ENCODE measurements at places on chromosomes 11 and 22.

DNA sequence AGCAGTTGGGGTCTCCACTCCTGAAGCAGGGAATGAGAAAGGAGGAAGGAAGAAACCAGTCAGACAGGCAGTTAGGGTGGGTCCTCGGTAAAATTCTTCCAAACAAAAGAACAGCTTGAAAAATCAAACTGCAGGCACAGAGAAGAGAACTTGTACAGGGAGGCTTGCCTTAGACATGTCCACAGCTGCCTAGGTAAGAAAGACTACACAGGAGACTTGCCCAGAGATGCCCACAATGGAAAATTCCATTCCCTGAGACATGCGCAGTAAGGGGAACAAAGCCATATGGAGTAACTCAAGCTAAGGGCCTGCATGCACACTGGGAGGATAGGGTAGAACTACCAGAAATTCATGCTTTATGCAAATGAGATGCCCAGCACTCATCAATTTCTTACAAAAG lies 9.8 kb downstream of the KCNJ11 start:
- no peak for DNase-seq

GRCh38 chr11:6566704-6567370 lies 36.6 kb downstream of the RRP8 start:
- DNase-seq = no peak

DNA sequence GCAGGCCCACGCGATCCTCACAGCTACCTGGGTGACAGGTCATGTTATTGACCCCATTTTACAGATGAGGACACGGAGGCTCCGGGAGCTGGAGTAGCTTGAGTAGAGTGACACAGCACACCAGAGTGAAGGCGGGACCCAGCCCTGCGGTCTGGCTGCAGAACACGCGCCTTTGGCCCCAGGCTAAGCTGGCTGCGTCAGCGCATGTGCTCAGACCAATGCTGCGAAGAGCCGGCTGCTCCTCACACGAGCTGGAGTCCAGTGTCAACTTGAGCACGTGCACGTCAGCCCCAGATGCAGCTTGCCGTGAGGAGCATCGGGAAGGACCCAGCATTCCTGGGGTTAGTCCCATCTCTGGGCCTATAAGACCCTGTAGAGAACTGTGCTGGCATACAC lies 49.9 kb downstream of the SCUBE1 start:
- DNase-seq = no peak

GRCh38 chr11:24543771-24544170 lies 46.9 kb downstream of the LUZP2 start:
- peak; percentile 6 for DNase-seq

- no peak for DNase-seq
Observed at GRCh38 chr11:46827995-46828394, 18.1 kb downstream of the CKAP5 start.

DNA sequence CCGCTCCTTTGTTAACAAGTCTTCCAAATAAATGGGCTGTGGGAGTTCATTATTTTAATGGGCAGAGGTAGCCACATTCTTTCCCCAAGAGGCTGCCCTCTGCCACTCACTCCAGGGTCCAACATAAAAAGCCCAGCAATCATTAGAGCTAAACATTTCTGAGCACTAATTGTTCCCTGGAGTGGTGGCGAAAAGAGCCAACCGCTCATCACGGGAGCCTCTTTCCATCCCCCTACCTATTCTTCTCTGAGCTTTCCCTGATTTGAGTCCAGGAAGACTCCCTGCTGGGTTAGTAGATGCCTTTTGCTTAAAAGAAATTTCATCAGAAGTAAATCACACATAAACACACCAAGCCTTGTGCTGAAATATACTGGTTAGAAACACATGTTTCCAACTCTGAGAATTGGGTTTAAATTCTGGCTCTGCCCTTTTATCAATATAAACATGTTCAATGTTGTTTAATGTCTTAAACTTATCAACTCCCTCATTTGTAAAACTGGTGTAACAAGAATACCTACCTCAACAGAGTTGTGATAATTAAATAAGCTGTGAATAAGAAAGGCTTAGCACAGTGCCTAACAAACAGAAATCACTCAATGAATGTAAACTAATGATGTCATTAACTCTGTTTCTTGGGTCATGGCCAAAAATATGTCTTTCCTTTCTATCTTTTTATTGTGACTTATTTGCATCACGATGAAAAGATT lies at the start of gene OR5A2:
TSS of gene OR5A2 (minus strand) at position 53 of the 707 bp plus-strand sequence. CDS start 3,460 bp downstream, outside the sequence.
- DNase-seq = no peak

GRCh38 chr22:22942511-22943329 lies 55.1 kb downstream of the IGLL5 start:
- DNase-seq = no peak

- DNase-seq = no peak
Observed at GRCh38 chr22:16956290-16956689, 51.7 kb downstream of the GAB4 start.

GRCh38 chr22:39410264-39410663 lies 10.7 kb downstream of the TAB1 start:
- no peak for DNase-seq

GRCh38 chr11:73312851-73313327 lies 4.8 kb downstream of the ARHGEF17 start:
- no peak for DNase-seq

DNA sequence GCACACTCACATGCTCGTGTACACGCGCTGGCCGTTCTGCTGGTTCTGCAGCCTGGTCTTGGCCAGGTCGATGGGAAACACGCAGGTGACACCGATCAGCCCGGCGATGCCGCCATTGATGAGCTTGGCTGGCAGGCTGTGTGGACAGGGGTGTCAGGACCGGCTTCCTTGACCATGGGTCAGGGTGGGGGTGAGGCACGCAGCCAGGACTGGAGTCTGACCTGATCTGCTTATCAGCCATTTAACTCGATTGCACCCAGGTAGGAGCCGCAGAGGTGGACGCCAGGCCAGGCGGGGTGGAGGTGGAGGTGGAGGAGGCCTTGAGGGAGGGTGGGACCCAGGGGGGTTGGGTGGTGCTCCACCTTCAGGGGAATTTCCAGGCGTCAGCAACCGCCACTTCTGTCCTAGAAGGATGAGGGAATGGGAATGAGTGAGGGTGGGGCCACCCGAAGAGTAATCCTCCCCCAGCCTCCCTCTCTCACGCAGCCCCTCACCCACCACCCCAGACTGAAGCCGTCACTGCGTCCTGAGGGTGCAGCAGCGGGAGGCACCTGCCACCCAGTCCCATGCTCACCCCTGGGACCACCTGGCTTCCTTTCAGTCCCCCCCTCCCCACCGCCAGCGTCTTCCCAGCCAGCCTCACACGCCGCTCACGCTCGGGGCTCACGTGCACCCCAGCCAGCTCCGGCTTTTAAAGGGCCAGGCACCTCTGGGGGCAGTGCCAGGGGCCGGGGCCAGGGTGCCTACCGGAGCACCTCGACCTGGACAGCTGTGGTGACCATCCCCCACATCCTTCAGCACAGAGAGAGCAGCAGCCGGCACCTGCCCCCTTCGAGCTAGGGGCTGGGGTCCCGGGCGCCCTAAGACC lies 3.1 kb downstream of the SLC25A22 start:
- no peak for DNase-seq

DNA sequence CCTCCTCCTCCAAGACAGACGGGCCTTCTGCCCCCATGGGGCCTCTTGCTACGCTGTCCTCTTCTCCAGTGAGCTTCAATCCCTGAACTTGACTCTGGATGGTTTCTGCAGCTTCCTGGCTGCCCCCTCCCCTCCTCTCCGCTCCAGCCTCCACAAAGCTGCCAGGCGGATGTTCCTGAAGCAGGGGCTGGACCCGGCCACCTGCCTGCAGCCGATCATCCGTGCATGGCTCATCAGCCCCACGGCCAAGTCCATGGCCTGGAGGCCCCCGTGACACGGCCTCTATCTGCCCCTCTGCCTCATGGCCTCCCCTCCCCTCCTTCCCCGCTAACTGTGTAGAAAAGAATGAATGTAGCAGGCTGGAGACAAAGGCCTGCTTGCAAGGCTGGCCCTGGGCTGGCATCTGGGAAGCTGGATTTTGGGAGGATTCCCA lies 6.8 kb upstream of the SUN2 start:
- DNase-seq = no peak

DNA sequence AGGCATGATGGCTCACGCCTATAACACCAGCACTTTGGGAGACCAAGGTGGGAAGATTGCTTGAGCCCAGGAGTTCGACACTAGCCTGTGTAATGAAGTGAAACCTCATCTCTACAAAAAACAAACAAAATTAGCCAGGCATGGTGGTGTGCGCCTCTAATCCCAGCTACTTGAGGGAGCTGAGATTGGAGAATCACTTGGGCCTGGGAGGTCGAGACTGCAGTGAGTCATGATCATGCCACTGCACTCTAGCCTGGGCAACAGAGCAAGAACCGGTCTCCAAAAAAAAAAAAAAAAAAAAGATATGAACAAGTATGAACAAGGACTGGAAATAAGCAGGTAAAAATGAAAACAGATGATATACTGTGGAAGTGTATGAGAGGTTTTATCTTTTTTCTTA lies 54.1 kb upstream of the SOX6 start:
- no peak for DNase-seq

GRCh38 chr11:125224391-125225021 lies 60.0 kb downstream of the PKNOX2 start:
- DNase-seq = no peak

GRCh38 chr11:106495046-106495445 lies 417.6 kb downstream of the AASDHPPT start:
- DNase-seq = no peak

- DNase-seq = no peak
Observed at GRCh38 chr11:134756811-134757540, 344.9 kb upstream of the B3GAT1 start.

GRCh38 chr11:37718431-37718999 lies 1120.5 kb upstream of the RAG2 start:
- no peak for DNase-seq

DNA sequence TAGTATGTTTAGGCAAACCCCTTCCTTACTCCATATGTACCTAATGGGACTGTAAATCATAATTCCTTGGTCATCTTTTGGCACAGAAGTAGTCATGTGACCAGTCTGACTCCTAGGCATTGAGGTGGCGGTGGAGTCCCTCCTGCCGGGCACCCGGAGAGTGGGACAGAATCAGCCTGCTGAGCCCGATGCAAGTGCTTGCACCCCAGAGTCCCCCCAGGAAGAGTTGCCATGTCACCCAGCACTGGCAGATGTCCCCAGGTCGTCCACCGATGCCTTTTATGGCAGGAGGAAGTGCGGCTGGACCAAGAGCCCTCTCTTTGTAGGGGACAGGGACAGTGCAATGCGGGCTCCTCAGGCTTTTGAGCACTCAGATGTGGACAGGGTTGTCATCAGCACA lies 500.3 kb downstream of the NELL1 start:
- DNase-seq = no peak

DNA sequence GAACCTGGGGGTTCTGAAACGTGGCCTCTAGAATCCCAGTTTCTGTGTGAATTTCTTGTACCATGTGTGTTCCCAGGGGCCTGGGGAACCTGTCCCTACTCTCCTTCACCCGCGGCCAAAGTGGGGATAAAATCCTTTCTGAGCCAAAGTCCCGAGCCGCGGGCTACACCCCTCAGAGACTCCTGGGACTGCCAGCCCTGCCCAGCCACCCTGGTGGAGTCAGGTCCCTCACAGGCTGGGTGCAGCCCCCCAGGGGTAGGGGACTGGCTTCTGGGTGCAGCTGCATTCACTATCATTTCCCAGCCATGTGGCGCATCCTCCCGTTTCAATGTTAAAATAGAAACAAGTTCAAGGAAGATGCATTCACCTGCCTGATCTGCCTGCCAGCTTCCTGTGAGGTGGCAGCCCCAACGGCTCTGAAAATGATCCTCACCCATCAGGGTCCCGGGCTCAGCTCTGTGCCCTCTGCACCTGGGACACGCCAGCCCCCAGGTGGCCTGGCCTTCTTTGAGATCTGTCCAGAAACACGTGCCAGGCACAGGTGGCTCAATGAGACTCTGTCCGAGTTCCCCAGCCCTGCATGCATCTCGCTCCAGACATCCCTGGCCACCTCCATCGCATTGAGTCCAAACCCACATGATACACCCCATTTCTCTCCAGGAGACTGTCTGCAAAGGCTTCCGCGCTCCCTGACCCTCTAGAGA lies 338.8 kb downstream of the CTTN start:
- no peak for DNase-seq

- DNase-seq = no peak
Observed at GRCh38 chr11:108131993-108132392, 10.6 kb downstream of the ACAT1 start.

GRCh38 chr11:93542811-93543229 lies 371 bp downstream of the SMCO4 start:
- DNase-seq = no peak

DNA sequence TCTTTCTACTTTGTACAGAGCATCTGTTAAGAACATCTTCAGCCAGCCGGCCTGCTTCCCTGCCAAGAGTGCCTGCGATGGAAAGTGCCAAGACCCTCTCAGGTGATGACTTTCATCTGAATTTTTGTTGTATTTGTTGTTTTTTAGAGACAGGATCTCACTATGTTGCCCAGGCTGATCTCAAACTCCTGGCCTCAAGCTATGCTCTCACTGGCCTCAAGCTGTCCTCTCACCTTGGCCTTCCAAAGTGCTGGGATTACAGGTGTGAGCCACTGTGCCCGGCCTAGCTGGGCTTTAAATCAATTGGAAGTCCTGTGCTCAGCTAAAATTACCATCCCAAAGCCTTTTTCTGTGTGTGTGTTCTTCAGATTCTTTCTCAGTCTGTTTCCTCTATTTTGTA lies 64.2 kb upstream of the ADORA2A start:
- no peak for DNase-seq

- no peak for DNase-seq
Observed at GRCh38 chr11:72814286-72815109, at the start of gene ATG16L2. Gene ATG16L2, plus strand, starts transcription at chr11:72814411. Its CDS starts 35 bp downstream, at chr11:72814446.

- DNase-seq = no peak
Observed at GRCh38 chr11:12205330-12205729, 94.9 kb downstream of the MICAL2 start.

- peak; percentile 24 for DNase-seq
Observed at GRCh38 chr22:19289475-19290161, 1.9 kb downstream of the CLTCL1 start.

DNA sequence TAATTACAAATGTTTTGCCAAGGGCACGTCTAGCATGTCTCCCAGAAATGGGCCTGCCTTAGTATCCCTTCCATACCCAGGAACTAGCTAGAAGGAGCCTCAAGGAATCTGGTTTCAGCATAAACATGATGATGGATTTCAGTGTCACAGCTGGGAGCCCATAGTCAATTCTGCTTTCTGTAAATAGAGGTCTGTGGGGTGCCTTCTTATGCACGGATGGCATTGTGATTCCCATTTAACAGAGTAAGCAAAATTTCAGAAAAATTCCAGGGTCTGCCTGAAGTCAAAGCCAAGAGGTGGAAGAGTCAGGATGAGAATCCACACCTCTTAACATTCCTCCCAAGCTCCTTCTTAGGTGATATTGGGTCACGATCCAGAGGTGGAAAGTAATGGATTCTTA lies 12.1 kb downstream of the DUSP18 start:
- DNase-seq = no peak

- no peak for DNase-seq
Observed at GRCh38 chr11:128707681-128708080, 13.8 kb downstream of the FLI1 start.

- DNase-seq = no peak
Observed at GRCh38 chr11:16191212-16191867, 165.0 kb downstream of the SOX6 start.

- DNase-seq = no peak
Observed at GRCh38 chr11:6545917-6546605, 49.0 kb downstream of the DNHD1 start.

GRCh38 chr11:9512370-9513019 lies 51.7 kb downstream of the ZNF143 start:
- DNase-seq = no peak

All from AG04450 (cell line).